ENCODE measurements at places on chromosomes 4 and X.

- DNase-seq: peak; percentile 79
Measured at GRCh38 chr4:37812713-37813112, 13.8 kb upstream of the PGM2 start.

DNA sequence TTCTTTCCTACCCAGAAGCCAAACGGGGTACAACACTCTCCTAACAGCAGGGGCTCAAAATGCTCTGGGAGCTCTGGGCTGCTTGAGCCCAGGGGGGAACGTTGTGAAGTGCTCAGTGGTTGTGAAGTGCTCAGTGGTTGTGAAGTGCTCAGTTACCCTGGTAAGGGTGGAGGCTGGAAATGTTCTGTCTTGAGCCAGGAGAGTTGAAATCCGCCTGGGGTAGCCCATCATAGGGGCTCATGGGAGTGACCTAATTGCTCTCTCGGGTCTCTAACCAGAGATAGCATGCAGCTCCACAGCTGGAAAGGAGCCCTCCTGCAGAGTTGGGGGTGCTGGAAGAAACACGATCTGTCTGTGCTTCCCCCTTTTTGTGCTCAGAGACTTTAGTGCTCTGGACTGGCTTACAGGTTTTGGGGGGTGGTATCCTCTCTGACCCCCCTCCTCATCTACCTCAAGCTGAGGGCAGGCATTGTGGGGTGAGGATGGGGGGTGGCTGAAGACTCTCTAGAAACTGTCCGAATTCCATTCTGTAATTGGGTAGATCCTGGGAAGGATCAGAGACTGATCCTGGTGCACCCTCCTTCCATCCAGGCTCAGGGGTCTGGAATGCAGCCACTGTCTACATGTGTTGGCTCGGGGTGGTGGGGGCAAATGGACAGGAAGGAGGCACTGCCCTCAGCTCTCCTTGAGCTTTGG lies 2.7 kb downstream of the EFNB1 start:
- peak; percentile 13 for DNase-seq

GRCh38 chr4:99710020-99710419 lies 52.4 kb upstream of the C4orf54 start:
- DNase-seq: no peak

GRCh38 chrX:35382966-35383365 lies 415.2 kb upstream of the MAGEB16 start:
- no peak for DNase-seq

GRCh38 chr4:98958065-98958464 lies 29.1 kb upstream of the EIF4E start:
- DNase-seq: no peak

- DNase-seq: no peak
Measured at GRCh38 chr4:185845966-185846365, 34.0 kb upstream of the SORBS2 start.

DNA sequence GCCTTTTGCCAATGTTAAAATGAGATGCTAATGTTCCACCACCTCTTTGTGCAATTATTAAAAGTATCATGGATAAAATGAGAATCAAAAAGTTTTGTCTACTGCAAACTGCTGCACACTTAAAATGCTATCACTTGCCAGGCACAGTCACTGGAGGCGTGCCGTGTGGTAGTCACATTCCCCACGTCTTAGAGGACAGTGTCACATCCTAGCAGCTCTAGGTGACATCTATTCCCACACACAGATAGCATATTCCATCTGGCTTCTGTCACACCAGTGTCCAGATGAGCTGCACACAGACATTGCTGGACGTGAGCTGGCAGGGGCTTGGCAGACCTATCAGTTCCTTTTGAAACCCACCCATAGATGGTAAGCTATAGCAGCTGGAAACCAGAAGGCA lies 47.0 kb downstream of the NSG1 start:
- no peak for DNase-seq

DNA sequence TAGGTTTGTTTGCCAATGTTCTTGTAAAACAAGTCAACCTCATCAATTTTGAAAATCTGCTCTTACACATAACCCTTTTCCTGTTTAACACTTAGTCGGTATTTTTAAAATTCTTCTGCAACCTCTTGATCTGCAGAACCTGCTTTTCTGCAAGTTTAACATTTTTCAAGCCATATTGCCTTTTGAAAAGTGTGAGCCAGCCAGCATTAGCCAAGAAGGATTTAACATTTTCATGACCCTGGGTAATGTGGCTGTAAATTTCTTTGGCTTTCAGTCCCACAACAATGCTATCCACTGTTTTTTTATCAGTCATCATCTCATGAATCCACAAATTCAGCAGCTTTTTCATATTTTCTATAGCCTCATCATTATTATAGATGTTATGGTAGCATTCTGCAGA lies 956.5 kb downstream of the FAT4 start:
- DNase-seq: no peak

GRCh38 chr4:129682586-129682985 lies 586.6 kb downstream of the C4orf33 start:
- no peak for DNase-seq

DNA sequence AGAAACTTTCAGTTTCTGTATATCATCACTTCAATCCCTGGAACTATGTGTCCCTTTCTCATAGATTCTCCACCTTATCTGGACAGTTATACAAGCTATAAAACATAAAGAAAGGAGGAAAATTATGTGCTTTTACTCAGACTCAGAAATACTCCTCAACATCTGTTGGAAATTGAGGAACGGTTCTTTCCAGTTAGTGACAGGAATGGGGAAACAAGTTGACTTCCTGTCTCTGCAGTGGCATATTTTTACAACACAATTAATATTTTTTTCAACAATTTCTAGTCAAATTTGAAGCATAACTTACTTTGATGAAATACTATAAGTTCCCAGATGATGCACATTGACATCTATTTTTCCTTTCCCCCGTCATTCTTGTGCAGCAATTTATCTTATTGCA lies 27.9 kb downstream of the ABHD18 start:
- no peak for DNase-seq

- DNase-seq: peak; percentile 64
Measured at GRCh38 chr4:150518559-150518958, 63.4 kb upstream of the MAB21L2 start.

DNA sequence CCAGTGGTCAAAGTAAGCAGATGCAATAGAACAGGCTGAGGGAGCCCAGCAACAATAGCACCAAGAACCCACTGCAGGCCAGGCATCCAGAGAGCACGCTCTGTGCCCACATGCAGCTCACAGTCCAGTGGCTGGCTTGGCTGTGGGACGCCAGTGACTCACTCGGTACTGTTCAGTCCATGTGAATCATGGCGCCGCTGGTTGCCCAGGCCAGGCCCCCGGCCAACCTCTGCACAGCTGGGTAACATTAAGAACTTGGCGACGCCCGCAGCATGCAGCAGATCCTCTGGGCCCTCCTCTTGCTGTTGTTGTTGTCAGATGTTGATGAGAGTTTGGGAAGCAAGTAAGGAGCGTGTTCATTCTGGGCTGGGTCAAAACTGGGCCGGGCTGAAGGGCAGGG lies 60.5 kb downstream of the MSX1 start:
- DNase-seq: peak; percentile 37

DNA sequence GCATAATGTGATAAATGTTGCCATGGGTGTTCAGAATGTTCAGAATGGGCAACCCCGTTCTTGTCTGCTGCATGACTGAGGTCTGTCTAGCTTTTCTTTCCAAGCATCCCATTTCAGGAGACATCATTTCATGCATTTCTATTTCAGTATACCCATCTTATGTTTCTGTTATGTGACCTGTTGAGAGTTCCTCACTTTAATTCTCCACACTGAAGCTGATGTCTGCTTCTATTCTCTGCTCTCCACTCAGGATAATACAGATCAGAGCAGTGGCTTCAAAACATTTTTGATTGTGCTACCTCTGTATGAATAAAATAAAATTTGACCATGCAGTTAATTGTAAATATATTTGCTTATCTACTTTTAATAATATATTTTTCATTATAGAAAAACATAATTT lies 398.6 kb downstream of the ARHGAP24 start:
- no peak for DNase-seq

- DNase-seq: no peak
Measured at GRCh38 chrX:72652082-72652481, 62.0 kb downstream of the PHKA1 start.
